ENCODE measurements at places on chromosomes 3 and 15.

GRCh38 chr15:91294795-91295194 lies 194.7 kb downstream of the SV2B start:
- no peak for DNase-seq

DNA sequence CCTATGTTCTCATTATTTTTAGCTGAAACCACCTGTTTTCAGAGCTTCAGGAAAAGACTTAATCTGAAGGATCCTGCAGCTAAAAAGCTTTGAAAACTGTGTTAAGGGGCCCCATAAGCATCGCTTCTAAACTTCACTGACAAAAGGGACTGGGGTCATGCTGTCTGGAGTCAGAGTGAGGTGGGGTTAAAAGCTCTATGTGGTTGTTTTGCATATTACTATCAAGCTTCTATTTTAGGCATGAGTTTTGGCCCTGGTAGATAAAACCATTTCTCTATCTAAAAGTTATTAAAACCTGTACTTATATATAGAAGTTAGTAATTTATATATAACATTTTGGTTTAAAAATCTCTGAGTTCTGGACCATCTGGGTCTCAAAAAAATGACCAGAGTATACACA lies 45.5 kb downstream of the GPR160 start:
- no peak for DNase-seq

DNA sequence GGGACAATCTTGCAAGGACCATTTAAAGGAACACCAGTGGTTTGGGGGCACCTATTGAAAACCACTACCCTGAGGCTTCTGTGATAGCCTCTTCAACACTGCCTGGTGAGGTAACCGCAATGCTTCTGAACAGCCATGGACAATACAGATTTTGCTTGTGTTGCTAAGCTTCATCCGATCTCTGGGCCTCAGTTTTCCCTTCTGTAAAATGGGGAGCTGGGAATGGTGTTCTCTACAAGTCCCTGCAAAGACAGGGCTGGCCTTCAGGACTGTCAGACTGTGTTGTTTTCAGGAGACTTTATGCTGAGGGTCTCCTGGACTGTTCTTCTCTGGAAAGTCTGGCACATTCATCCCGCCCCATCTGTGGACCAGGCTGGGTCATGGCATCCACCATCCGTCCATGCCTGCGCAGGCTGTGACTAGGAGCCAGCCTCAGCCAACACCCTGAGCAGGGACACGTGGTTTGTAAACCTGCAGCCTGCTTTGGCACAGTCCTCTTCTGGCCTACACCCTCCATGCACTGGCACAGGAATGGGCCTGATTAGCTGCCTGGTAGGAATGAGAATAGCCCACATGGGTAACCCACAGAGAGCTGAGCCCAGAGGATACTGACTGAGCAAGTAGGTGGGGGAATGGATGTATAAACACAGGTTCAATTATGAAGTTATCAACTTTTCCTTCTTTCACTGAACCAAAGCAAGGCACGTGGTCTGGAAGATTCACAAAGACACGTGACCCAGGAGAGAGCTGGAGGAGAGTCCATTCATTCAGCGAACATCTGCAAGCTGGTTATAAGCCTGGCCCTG lies 55.3 kb downstream of the ROPN1B start:
- no peak for DNase-seq

DNA sequence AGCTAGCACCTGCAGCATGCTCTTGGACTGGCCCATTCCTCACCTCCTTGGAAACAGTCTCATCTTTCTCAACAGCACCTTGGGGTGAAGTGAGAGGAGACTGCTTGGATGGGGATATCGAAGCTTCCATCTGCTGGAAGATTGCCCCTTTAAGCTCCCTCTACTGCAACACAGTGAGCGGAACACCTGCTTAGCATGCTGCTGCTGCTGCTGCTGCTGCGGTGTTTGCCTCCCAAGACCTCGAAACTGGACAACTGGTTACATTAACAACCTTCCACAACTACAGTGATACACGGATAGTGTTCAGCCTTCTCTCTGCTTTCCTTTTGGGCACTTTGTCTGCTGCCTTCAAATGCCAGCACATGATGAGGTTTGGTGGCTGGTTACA lies 253.9 kb upstream of the LYSMD4 start:
- no peak for DNase-seq

DNA sequence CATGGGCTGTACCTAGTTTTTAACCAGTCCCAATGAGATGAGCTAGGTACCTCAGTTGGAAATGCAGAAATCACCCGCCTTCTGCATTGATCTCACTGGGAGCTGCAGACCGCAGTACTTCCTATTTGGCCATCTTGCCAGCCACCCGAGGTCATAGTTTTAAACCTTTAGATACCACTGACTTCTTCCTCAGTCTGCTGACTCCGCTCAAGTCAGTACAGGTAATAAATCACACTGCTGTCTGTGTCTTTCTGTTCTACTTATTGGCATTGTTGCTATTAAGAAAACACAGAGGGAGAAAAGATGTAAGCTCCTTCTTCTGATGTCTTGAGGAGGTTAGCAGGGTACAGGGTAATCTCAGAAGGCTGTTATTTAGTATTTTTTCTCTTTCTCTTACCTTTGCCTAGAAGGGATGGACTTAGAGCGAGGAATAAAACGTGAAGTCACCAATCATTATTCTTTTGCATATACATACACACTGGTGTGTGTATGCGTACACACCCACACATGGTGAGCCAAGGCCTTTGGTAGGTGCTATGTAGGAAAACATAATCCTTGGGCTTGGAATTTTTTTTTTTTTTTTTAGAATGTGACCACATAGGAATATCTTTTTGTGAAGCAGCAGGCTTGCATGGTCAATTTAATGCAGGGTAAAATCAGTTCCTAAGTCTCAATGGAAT lies 197.2 kb downstream of the EDEM1 start:
- no peak for DNase-seq

DNA sequence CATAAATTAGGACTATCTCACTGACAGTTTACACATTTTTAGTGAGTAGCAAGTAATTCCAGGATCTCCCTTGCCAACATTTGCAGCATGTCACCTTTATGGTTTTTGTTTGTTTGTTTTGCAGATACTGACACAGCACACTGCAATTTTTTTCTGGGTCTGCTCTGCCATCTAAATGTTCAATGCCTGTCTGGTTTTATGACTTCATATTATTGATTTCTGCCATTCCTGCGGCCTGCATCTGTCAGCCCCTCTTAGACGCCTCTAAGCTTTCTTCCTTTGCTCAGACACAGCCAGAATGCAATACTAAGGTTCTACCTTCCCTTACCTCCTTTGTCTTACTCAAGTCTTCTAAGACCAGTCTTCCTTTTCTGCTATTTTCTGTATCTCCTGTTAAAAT lies 321.2 kb upstream of the AZI2 start:
- DNase-seq: no peak

- no peak for DNase-seq
Measured at GRCh38 chr3:186181901-186182300, 73.0 kb upstream of the ETV5 start.

- peak; percentile 44 for DNase-seq
Measured at GRCh38 chr15:52163321-52164190, 27.6 kb downstream of the GNB5 start.

GRCh38 chr15:59247364-59247763 lies 40.7 kb downstream of the LDHAL6B start:
- peak; percentile 55 for DNase-seq

DNA sequence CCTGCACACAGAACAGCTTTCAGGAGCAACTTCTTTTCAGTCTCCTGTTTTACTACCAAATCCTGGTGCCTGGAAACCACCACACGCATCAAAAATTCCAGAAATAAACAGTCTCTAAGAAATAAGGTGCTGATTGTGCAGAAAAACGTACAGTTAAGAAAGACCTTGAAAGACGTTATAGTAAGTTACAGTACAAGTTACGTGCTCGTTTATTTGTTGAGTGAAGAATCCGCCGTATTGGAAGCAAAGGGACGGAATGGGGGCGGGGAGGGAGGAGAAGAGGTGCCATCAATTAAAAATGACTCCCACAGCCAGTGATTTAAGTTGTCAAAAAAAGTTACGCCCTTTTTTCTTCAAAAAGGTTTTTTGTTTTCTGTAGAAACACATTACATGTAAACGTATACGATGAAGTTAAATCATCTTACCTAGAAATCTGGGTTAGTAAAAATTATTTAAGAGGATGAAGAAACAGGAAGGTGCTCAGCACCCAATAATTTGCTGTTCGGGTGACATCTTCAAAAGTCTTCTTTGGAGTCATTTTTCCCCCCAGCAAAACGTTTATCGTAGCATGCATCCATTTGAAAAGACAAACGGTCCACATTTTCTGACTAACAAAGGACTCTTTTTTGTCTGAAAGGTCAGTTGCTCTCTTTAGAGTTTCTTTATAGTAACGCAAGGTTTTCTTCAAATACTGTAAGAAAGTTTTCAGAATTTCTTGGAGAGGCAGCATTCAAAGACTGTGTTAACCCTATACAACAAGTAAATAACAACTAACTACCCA lies 782 bp upstream of the UACA start:
- DNase-seq: no peak

DNA sequence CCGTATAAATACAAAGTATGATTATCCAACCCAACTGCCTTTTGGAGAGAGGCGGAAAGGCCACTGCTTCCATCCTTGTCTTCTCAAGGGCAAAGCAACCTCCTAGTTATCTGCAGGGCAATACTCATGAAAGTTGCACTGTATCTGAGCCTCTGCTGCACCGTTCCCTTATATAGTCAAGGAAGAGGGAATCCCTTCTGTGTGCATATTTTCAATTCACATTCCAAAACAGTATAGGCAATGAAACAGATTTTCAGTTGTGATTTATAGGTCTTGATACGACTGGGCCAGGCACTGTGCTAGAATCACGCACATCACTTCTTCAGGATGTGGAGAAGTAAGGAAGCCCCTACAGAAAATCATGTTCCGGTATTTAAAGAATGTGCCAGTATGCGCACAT lies 455.7 kb downstream of the FOXP1 start:
- DNase-seq: no peak

DNA sequence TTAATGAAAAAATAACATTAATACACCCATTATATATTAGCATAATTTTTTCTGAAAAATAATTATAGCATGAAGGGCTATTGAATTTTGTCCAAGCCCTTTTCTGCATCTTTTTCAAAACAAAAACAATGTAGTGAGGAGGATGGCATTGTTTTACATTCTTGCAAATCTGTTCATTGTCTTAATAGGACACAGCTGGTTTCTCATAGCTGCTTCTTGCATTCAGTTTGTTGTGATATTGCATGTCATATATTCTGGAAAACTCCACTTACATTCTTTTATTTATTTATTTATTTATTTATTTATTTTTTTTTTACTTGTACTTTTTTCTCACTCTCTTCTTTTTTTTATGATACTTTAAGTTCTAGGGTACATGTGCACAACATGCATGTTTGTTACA lies 107.4 kb downstream of the NR1D2 start:
- no peak for DNase-seq

DNA sequence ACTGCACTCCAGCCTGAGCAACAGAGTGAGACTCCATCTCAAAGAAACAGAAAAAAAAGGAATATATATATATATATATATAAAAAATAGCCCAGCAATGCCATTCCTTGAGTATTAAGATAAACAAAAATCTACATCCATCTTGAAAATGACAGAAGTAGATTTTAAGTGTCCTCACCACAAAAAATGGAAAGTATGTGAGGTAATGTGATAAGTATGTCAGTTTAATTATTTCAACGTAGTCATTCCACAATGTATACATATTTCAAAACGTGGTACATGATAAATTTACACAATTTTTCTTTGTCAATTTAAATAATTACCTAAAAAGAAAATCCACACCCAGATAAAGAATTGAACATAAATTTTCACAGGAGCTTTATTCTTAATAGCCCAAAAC lies 54.9 kb downstream of the HCN4 start:
- DNase-seq: no peak

- no peak for DNase-seq
Measured at GRCh38 chr15:40458495-40459371, 12.1 kb upstream of the CHST14 start.

GRCh38 chr15:29774900-29775299 lies 47.4 kb downstream of the TJP1 start:
- DNase-seq: no peak

GRCh38 chr15:78895471-78895870 lies 22.8 kb downstream of the MORF4L1 start:
- no peak for DNase-seq

- no peak for DNase-seq
Measured at GRCh38 chr3:14352002-14352627, 50.3 kb upstream of the SLC6A6 start.

GRCh38 chr15:67564968-67565345 lies 22.5 kb downstream of the MAP2K5 start:
- no peak for DNase-seq

- DNase-seq: no peak
Measured at GRCh38 chr3:12579905-12580304, 23.0 kb downstream of the MKRN2 start.

- DNase-seq: no peak
Measured at GRCh38 chr3:128466840-128467541, at the start of gene DNAJB8. Gene DNAJB8 (minus strand): TSS chr3:128466890. CDS start chr3:128463245, 3,645 bp downstream.

DNA sequence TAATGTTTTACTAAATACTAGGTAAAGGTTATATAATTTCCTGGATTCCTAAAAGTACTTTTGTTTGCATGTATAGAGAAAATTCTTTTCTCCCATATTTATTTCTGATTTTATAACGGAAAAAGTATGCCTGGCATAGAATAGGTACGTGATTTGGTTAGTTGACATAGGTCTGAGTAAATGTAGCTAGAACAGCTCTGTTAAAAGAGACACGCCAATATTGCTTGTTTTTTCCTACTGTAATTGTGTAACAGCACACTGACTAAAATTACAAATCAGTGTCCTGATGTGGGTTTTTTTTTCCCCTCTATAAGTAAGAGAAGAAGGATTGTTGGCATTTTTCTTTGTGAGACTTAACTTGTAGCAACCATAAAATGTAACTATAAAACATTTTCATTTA lies 26.7 kb downstream of the KLHL24 start:
- no peak for DNase-seq

- no peak for DNase-seq
Measured at GRCh38 chr3:114606336-114606735, 312.5 kb downstream of the TIGIT start.

- DNase-seq: no peak
Measured at GRCh38 chr3:141051443-141052200, 475 bp downstream of the SPSB4 start.

DNA sequence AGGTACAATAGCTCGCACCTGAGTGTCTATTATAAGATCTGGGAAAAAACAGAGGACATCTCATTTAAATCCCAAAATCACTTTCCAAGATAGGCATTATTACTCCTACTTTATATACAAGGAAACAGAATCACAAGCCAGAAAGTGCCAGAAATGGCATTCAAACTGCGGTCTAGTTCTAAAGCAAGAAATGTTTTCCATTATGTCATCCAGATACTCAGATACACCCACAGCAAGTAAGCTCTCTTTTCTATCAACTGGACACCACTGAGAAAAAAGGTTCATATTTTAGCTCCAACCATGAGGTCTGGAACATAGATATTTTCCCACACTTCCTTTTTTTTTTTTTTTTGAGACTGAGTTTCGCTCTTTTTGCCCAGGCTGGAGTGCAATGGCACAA lies 8.1 kb downstream of the SLC33A1 start:
- DNase-seq: no peak
